CD4-positive, alpha-beta T cell treated with Interleukin-12 subunit alpha and Interleukin-12 subunit beta, for 1 hour (primary cell): ENCODE measurements at places on chromosomes 16 and 17.

GRCh38 chr17:49969134-49969759 is at the start of gene DLX4:
TSS of gene DLX4 (plus strand) at chr17:49969190. CDS start at chr17:49969469, 279 bp downstream.
- DNase-seq = no peak

- no peak for DNase-seq
Measured at GRCh38 chr17:69858460-69858859, 216.6 kb upstream of the KCNJ16 start.

DNA sequence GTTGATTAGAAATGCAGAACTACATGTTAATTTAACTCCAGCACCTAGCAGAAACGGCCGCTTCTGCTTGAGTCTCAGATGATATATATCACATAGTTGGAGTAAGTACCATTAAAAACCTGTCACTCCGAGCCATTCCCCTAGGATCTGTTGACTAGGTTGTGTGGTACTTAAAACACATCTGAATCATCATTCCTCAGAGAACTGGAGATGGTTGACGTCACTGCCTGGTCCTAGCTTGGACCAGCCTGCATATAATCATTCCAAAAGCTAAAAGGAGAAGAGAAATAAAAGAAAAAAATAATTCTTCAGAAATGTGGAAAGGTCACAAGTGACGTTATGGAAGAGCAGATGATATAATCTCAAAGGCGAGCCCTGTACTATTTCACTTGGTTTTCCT is 31.3 kb upstream of the RASL10B start:
- no peak for DNase-seq

DNA sequence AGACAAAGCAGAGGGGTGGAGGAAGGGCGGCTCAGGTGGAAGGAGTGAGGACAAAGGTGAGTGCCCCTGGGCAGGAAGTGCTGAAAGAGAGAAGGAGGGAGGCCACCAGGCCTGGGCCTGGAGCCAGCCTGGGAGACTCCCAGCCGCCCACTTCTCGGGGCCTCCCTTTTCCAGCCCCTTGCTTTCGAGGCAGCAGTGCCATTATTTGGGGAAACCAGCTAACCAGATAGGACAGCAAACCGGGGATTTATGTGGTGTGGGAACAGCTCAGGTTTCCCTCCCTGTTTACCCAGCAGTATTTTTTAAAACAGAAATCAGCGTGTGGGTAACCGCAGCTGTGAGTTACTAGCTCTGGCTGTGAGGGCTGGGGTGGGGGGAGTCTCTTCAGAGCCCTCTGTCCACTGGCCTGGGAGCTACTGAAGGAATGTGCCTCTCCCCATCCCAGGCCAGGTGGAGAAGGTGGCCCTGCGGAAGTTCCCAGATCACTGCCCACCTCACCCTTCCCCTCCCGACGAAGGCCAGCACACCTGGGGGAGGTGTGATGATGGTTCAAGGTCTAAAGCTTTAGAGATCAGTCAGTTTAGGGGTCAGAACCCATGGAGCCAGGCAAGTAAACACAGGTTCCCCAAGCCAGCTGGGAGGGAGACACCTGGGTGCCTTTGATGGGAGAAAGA is 8.4 kb upstream of the MEOX1 start:
- no peak for DNase-seq

DNA sequence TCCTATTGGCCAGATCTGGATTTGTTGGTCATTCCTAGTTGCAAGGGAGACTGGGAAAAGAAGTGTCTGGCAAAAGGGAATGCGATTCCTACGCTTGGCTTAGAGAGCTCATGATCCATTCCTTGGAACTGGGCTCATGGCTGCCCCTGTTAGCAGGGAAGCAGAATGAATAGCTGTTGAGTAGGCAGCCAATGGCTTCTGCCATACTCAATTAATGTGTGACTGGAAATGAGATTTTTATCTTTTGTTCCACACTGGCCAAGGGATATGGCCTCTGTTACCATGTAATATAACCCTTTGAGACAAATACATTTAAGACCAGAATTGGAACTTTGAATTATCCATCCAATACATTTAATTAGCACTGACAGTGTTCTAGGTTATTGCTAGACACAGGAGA is 31.0 kb downstream of the FTO start:
- no peak for DNase-seq
